ENCODE measurements at places on chromosomes 12 and 14.

GRCh38 chr12:26239122-26239851 lies 43.9 kb downstream of the SSPN start:
- no peak for DNase-seq

DNA sequence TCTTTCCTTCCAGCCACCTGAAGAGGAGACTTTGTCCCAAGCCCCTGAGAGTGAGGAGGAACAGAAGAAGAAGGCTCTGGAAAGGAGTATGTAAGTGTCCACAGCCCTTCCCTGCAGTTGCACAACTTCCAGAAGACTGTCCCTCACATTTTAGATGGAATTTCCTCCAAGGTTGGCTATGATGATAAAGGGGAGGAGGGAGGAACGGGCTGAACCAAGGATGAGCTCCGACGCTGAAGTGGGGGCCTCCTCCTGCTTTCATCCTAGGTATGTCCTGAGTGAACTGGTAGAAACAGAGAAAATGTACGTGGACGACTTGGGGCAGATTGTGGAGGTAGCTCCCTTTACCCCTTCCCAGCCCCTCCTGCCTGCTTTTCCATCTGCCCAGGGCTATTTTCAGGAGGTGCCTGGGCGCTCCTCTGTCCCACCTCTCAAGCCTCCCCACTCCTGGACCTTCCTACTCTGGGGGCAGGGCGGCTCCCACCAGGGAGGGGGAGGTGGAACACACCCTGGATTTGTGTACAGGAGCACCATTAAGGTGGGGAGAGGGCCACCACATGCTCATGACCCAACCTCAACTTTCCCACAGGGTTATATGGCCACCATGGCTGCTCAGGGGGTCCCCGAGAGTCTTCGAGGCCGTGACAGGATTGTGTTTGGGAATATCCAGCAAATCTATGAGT lies 2.3 kb downstream of the ARHGEF25 start:
- no peak for DNase-seq

- DNase-seq: no peak
These were observed 6.5 kb downstream of the MEG3 start for GRCh38 chr14:100832311-100832960.

DNA sequence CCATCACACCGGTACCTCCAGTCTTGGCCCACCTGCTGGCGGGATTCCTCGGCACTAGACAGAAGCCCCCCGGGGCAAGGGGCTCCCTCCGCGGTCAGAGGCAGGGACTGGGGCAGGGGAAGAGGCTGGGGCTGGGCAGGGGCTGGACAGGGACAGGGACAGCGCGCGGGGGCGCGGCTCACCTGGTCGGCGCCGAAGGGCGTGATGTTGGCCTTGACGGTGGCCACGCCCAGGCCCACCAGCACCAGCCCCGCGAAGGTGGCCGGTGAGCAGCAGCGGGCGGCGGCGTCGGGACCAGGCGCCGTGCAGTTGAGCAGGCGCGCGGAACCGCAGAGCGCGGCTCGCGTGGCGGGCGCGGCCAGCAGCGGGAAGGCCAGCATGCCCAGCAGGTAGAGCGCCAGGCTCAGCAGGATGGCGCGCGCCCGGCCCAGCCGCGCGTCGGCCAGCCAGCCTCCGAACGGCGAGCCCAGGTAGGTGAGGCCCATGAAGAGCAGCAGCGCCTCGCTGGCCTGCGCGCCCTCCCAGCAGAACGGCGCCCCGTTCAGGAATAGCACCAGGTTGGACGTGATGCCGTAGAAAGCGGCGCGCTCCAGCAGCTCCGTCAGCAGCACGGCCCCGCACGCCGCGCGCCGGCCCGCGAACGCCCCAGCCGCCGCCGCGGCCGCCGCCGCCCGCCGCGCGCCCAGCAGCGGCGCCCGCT lies 392 bp downstream of the SLC15A4 start:
- peak; percentile 7 for DNase-seq

DNA sequence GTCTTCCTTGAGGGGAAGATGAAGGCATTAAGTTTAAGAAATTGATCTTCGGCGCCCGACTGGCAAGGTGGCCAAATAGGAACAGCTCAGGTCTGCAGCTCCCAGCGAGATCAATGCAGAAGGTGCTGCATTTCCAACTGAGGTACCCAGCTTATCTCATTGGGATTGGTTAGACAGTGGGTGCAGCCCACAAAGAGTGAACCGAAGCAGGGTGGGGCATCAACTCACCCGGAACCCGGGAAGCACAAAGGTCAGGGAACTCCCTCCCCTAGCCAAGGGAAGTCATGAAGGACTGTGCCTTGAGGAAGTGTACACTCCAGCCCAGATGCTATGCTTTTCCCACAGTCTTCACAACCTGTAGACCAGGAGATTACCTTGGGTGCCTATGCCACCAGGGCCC lies 45.2 kb upstream of the AVPR1A start:
- no peak for DNase-seq

GRCh38 chr14:58639842-58640484 lies 2.2 kb downstream of the DACT1 start:
- DNase-seq: no peak

DNA sequence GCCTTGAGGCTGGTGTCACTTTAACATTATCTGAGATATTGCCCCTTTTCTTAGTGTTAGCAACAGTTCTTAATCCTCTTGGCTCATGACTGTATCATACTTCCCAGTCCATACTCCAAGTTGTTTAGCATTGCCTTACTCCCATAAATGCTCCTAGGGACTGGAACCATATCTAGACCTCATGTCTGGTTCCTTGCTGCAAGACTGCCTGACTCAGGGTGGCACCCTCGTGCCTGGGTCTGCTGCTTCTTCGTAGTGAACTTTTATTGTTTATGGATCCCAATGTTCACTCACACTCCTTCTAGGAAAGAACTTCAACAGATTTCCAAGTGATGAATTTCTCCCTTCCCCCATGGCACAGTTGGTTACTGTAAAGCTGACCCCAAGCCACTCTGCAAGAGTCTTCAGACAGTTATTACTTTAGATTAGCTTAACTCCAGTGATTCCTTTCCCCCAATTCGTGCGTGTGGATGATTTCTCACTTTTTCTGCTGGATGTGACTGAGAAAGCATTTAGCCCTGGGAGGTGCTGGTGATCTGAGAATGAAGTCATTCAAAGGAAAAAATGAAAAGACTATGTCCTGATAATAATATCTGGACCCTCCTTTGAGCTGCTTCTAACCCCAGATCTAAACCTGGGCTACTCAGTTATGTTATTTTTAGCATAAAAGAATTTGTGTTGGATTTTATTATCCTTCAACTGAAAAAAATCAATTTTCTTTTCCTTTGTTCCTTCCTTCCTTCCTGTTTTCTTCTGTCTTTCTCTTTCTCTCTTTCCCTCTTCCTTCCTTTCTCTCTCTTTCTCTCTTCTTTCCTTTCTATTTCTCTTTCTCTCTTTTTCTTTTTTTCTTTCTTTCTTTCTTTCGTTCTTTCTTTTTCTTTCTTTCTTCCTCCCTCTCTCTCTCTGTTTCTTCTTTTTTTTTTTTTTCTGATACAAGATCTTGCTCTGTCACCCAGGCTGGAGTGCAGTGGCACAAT lies 47.5 kb upstream of the PPP1R12A start:
- DNase-seq: no peak

- DNase-seq: no peak
These were observed 23.4 kb upstream of the FSCB start for GRCh38 chr14:44530475-44530874.

- no peak for DNase-seq
These were observed 96.2 kb downstream of the BTG1 start for GRCh38 chr12:92049403-92049802.

DNA sequence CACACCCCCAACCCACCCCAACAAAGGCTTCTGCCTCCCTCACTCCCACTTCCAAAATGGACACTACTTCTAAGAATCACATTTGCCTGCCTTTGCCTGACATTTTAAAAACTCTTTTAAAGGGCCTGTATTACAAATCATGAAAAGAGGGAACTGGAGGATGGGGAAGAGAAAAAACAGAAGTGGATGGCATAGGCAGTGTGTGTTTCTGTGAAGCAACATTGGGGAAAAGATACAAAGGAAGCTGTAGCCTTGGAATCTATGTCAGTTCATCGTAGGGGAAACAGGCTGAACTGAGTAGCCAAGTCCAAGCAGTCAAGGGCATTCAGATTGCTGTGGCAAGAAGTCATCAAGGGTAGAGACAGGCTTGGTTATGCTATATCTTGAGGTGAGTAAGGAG lies 273.9 kb downstream of the BTG1 start:
- DNase-seq: no peak

DNA sequence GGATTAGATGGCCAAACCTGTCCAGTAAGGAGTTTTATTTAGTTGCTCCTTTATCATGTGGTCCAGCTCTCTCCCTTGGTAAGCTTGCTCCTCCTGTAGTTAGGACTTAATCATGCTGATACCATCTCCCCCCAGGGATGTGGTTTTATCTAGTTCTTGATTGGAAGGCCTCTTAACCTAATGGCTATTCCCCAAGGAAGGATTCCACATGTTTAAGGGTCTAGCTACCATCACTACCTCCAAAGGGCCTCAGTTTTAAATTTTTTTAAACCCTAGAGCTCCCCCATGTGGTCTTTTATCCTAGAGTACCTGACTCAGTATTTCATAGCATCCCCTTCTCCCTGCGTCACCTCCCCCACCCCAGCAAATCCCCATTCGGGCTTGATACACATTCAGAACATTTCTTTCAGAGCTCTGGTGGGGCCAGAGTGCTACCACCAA lies 22.5 kb downstream of the MAP3K12 start:
- no peak for DNase-seq

GRCh38 chr12:62977418-62977817 lies 42.5 kb upstream of the PPM1H start:
- DNase-seq: no peak

- DNase-seq: no peak
These were observed 1036.2 kb upstream of the FLRT2 start for GRCh38 chr14:84493779-84494178.
